Activated CD8-positive, alpha-beta T cell treated with anti-CD3 and anti-CD28 coated beads, Interleukin-2, amount 10 ng/mL, durations not matched to agents 7 days and 5 days (primary cell): ENCODE measurements at places on chromosomes 1 and 21. TPM values are rescaled to one million over a fixed set of nuclear protein-coding genes. Genes with fewer than 3 reads are reported as not detected.
A peak's percentile ranks its signal among the peaks of the same experiment; 100 is the strongest.

- peaks cover 5% of the 10 kb centered on the region for H3K36me3 ChIP-seq
- H3K4me1 ChIP-seq, result peaks cover 23% of the 10 kb centered on the region
- DNase-seq, result no peak
- no peak overlapping the region for H3K4me3 ChIP-seq
Observed at GRCh38 chr1:3627515-3628253, 2.9 kb downstream of the TPRG1L start.

DNA sequence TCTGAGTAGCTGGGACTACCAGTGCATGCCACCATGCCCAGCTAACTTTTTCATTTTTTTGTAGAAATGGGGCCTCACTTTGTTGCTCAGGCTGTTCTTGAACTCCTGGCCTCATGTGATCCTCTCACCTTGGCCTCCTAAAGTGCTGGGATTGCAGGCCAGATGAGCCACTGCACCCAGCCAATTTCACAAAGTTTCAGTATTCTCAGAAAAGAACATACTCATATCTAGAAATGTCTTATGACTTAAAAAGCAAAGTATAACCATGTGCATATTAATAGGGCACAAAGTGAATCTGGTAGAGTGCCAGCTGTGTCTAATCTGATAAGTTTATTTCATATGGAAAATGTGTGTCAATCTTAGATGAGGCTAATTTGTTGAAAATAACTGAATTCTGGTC lies 87.5 kb upstream of the CACYBP start:
- H3K27me3 ChIP-seq, result no peaks in the 10 kb centered on the region
- H3K36me3 ChIP-seq, result peaks cover 5% of the 10 kb centered on the region
- no peak overlapping the region for H3K4me3 ChIP-seq

DNA sequence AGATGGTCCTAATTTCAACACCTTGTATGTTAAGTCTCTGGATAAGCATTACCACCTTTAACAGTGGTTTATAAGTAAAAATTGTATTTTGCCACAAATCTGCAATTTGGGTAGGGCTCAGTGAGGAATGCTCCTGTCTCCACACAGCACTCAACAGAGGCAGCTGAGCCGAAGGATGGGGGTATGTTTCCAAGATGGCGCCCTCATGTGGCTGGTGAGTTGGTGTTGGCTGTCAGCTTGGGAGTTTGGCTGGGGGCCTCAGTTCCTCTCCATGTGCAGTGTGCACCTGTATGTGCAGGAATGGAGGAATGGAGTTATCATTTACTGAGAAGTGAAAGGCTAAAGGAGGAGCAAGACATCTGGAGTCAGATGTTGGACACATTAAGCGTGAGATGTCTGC lies 136.8 kb downstream of the GABPA start:
- no peak overlapping the region for H3K4me3 ChIP-seq
- no peaks in the 10 kb centered on the region for H3K27me3 ChIP-seq
- no peaks in the 10 kb centered on the region for H3K36me3 ChIP-seq

DNA sequence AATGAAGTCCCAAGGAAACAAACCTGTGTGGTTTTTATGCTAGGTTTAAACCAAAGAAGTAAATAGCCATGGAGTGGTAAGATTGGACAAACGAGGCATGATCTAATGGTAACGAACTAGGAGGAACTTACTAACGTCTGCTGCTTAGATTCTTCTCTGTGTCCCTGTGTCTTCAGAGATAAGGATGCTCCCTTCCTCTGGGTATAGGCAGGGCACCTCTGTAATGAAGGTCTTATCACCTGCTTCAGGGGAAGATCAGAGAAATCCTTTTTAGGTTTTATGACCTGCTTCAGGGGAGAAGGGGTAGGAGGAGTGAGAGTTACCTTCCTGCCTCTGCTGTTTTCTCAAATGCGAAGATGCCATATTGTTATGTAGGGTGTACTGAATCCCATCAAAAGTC lies 214.9 kb upstream of the L1TD1 start:
- no peak for DNase-seq
- no peak overlapping the region for H3K4me3 ChIP-seq
- H3K27ac ChIP-seq, result no peak overlapping the region
- peaks cover 5% of the 10 kb centered on the region for H3K4me1 ChIP-seq
- no peaks in the 10 kb centered on the region for H3K27me3 ChIP-seq
- no peaks in the 10 kb centered on the region for H3K36me3 ChIP-seq

GRCh38 chr1:173429471-173430402 lies 47.4 kb upstream of the PRDX6 start:
- no peaks in the 10 kb centered on the region for H3K27me3 ChIP-seq
- H3K4me1 ChIP-seq, result peaks cover 31% of the 10 kb centered on the region
- H3K27ac ChIP-seq, result peak overlapping the region; percentile 86
- peak overlapping the region; percentile 60 for H3K4me3 ChIP-seq
- DNase-seq, result peak; percentile 80

GRCh38 chr1:59193443-59194093 lies 103.3 kb upstream of the FGGY start:
- no peak for DNase-seq
- no peak overlapping the region for H3K27ac ChIP-seq
- H3K36me3 ChIP-seq, result no peaks in the 10 kb centered on the region

DNA sequence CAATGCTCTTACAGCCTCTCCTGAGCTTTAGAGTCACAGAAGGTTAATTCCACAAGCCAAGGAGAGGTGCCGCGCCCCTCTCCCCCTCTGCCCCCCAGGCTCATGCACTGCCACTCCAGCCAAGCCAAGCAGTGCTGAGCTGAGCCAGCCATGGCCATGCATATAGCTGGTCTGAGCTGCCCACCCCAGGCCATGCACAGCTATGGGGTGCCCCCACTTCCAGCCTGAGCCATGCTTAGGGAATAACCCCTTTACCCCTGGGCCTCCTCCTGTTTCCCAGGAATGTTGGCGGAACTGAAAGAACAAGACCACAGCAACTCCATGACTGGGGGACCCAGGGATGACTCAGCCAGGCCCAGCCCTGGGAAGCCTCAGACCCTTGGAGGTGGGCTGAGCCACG lies 34.0 kb upstream of the MAGOH start:
- H3K4me1 ChIP-seq, result no peaks in the 10 kb centered on the region
- H3K36me3 ChIP-seq, result peaks cover 46% of the 10 kb centered on the region
- no peak for DNase-seq
- no peak overlapping the region for H3K4me3 ChIP-seq
- no peaks in the 10 kb centered on the region for H3K27me3 ChIP-seq

GRCh38 chr1:24437631-24438396 lies 22.2 kb downstream of the NIPAL3 start:
- no peak overlapping the region for H3K4me3 ChIP-seq
- H3K36me3 ChIP-seq, result peaks cover 37% of the 10 kb centered on the region
- H3K4me1 ChIP-seq, result peaks cover 7% of the 10 kb centered on the region
- DNase-seq, result no peak
- H3K27ac ChIP-seq, result no peak overlapping the region

DNA sequence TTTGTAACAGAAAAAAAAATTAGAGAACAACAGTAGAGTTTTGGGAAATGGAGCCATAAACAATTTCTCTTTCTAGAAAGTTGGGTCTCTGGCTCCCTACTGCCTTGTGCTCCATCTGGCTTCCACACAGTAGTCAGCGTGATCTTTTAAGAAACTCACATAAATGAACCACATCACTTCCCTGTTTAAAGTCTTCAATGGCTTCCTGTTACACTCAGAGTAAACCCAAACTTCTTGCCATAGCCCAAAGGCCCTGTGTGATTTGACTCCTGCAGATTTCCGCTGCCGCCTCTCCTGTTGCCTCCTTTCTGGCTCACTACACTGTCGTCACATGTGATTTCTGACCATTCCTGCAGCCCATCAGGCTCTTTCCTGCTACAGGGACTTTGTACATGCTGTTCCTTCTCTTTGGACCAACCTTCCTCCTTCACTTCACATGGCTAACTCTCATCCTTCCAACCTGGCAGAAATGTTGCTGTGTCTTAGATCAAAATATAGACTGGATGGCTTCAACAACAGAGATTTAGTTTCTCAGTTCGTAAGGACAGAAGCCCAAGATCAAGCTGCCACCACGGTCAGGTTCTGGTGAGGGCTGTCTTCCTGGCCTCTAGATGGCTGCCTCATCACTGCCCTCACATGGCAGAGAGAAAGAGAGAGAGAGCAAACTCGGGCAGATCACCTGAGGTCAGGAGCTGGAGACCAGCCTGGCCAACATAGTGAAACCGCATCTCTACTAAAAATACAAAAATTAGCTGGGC lies 34.0 kb downstream of the OPRD1 start:
- no peaks in the 10 kb centered on the region for H3K36me3 ChIP-seq
- H3K4me1 ChIP-seq, result peaks cover 8% of the 10 kb centered on the region
- no peaks in the 10 kb centered on the region for H3K27me3 ChIP-seq
- peak overlapping the region; percentile 5 for H3K27ac ChIP-seq

GRCh38 chr1:18939398-18940302 lies 16.8 kb downstream of the IFFO2 start:
- H3K27ac ChIP-seq, result no peak overlapping the region
- no peaks in the 10 kb centered on the region for H3K27me3 ChIP-seq
- DNase-seq, result no peak

GRCh38 chr21:38787461-38788274 lies 18.1 kb upstream of the ETS2 start:
- H3K27ac ChIP-seq, result no peak overlapping the region
- H3K36me3 ChIP-seq, result peaks cover 3% of the 10 kb centered on the region
- DNase-seq, result no peak
- H3K27me3 ChIP-seq, result no peaks in the 10 kb centered on the region
- H3K4me1 ChIP-seq, result peaks cover 10% of the 10 kb centered on the region

DNA sequence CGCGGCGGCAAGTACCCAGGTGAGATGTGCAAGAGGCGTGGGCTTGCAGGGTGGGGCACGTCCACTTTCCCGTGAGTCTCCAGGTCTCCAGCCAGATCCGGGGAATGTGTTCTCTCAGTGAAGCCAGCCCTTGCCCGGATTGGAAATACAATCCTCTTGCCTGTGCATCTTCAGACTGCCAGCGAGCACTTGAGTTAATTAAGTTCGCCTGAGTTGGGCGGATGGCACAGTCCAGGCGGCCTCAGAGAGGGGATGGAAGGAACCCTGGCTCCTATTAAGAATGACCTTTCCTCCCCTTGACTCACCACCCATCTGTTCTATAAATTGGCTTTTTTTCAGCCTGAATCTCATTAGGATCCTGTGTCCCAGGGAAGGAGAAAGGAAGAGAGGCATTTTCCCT lies 33.3 kb upstream of the CNTN2 start:
- H3K27me3 ChIP-seq, result no peaks in the 10 kb centered on the region
- no peak overlapping the region for H3K27ac ChIP-seq
- no peak overlapping the region for H3K4me3 ChIP-seq
- H3K36me3 ChIP-seq, result no peaks in the 10 kb centered on the region

GRCh38 chr1:189775343-189775742 lies 702.3 kb downstream of the BRINP3 start:
- H3K4me3 ChIP-seq, result no peak overlapping the region
- H3K27ac ChIP-seq, result no peak overlapping the region
- DNase-seq, result no peak

DNA sequence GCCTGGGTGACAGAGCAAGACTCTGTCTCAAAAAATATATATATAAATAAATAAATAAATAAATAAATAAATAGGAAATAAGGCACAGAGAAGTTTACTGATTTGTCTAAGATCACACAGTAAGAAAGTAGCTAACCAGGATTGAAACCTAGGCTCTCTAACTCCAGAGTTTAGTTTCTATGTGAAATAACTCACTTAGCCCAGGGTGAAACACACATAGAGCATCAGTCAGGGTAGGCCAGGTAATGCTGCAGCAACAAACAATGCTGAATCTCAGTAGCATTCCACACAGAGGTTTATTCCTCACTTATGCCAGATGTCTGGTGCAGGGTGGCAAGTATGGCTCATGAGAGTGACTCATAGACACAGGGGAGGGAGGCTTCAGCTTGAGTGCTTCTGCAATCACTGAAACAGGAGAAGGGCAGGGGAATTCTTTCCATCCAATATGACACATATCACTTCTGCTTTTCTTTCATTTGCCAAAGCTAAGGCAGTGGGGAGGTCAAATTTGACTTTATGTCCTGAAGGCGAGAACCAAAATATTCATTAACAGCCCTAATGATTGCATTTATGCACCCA lies 37.1 kb upstream of the KANK4 start:
- no peak for DNase-seq
- H3K27ac ChIP-seq, result no peak overlapping the region
- no peaks in the 10 kb centered on the region for H3K4me1 ChIP-seq

DNA sequence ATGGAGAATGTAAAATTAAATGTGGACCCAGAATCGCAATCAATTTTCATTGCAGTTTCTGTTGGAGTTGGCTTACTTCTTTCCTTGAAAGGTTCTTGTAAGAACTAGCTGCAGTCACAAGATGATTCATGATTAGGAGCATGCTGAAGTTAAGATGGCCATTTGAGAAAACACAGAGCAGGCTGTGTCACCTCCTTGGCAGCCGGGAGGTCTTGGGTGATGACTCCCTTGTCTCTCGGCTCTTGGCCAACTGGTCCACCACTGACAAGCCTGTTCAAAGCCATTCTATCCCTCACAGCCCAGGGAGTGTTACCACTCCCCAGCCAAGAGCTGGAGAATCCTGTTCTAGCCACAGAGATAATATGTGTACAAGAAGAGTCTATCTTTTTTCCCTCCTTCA lies 40.6 kb downstream of the OPTC start:
- DNase-seq, result no peak
- no peaks in the 10 kb centered on the region for H3K36me3 ChIP-seq
- H3K27me3 ChIP-seq, result peaks cover 10% of the 10 kb centered on the region
- H3K4me1 ChIP-seq, result peaks cover 2% of the 10 kb centered on the region
- H3K4me3 ChIP-seq, result no peak overlapping the region
- no peak overlapping the region for H3K27ac ChIP-seq

DNA sequence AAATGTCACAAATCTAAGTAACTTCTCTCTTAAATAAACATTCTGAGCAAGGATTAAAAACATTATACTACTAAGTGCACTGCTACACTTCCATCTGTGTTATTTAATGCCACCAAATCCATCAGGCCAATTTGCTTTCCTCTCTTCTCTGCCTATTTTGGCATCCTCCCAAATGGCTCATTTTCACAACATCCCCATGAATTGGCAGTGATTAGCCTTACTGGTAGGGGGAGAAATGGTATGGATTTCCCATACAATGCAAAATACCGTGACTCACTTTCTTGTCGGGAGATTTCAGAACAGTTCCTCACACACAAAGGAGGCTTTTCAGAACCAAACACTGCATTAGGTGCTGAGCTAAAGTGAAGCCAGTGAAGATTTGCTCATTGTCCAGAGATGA lies 195.7 kb downstream of the MIS18A start:
- H3K36me3 ChIP-seq, result no peaks in the 10 kb centered on the region
- H3K27me3 ChIP-seq, result no peaks in the 10 kb centered on the region
- H3K4me1 ChIP-seq, result no peaks in the 10 kb centered on the region
- no peak for DNase-seq

The OR2L2 gene
- total RNA-seq, result not detected

The TTC39A gene
- total RNA-seq, result not detected

The LIN9 gene
- 13.3 TPM for total RNA-seq

The SHISA4 gene
- 0.55 TPM for total RNA-seq

The CD1E gene
- total RNA-seq, result not detected

The CAMSAP2 gene
- not detected for total RNA-seq

The LCE1D gene
- not detected for total RNA-seq

The NHLH1 gene
- 0.47 TPM for total RNA-seq

The DPH5 gene
- total RNA-seq, result 37.8 TPM

The RASSF5 gene
- total RNA-seq, result 192 TPM

The URB2 gene
- total RNA-seq, result 17.2 TPM

The PGLYRP3 gene
- not detected for total RNA-seq

The DNAJC28 gene
- 0.40 TPM for total RNA-seq
